ENCODE measurements at places on chromosomes 16 and 17.

GRCh38 chr17:77493238-77493820, 352.6 kb downstream of the SEC14L1 start:
- DNase-seq, result no peak

- DNase-seq, result no peak
Measured at GRCh38 chr16:80718480-80719220, 85.7 kb downstream of the CDYL2 start.

GRCh38 chr17:37713624-37714023, 31.2 kb downstream of the HNF1B start:
- no peak for DNase-seq

- no peak for DNase-seq
Measured at GRCh38 chr16:87201790-87202189, 115.4 kb downstream of the C16orf95 start.

DNA sequence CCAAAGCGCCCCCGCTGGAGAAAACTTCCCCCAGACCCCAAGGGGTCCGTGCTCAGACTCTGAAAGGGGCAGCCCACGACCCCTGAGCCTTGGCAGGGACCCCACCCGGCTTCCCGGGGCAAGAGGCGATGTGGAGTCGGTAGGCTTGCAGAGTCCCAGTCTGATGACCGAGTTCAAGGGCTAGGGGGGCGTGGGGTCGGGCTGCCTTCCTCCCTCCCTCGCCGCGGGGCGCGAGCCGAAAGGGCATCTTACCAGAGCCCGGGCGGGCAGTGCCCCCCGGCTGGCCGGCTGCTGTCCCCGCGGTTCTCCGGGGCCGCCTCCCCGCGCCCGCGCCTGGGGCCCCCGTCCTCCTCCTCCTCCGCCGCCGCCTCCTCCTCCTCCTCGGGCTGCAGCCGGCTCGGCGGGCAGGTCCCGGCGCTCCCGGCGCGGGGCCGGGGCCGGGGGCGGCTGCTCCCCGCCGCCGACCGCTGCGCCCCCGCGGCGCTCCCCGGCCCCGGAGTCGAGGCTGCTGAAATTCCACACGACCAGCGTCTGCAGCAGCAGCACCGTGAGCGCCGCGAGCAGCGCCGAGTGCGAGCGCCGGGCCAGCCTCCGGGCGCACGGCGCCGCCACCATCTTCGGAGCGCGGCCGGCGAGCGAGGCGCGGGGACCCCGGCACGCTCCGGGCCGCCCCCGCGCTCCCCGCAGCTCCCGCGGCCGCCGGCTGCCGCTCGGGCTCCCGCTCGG, 415 bp downstream of the XYLT1 start:
- DNase-seq, result peak; percentile 62

GRCh38 chr17:53088481-53088880, 734.2 kb upstream of the KIF2B start:
- DNase-seq, result no peak

DNA sequence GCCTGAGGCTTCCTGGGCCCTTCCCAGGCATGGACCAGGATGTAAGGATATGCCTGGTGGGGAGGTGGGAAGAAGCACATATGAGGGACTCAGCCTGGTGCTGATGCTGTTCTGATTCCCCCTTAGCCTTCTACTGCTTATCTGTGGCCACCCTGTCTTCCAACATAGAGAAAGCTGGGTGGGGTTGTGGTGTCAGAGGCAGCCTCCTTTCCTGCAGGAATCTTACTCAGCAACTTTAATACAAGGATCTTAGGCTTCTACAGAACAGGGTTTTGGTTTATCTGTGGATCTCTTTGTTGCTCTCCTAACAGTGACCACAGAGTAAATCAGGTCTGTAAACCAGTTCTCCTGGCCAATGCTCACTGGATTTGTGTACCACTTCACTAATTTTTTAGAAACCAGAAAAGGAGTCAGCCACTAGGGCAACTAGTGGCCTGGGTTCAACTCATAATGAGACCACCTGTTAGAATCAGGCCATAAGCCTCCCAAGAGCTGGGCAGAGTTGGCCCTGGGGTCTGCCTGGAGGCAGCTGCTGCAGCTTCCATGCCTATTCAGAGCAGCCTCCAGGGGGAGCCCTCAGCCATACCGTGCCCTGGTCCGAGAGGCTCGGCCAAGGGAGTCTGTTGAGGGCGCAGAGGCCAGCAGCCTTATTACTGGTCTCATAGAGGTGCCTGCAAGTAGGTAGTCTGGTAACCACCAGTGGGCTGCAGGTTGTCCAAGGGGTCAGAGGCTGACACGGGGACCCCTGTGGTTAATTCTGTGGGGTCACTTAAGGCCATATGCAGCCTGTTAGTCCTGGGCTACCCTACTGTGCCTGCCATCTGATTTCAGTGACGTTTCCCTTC, 7.1 kb downstream of the HAS3 start:
- peak; percentile 83 for DNase-seq

GRCh38 chr16:10629592-10629963, 49.2 kb upstream of the EMP2 start:
- DNase-seq, result no peak

DNA sequence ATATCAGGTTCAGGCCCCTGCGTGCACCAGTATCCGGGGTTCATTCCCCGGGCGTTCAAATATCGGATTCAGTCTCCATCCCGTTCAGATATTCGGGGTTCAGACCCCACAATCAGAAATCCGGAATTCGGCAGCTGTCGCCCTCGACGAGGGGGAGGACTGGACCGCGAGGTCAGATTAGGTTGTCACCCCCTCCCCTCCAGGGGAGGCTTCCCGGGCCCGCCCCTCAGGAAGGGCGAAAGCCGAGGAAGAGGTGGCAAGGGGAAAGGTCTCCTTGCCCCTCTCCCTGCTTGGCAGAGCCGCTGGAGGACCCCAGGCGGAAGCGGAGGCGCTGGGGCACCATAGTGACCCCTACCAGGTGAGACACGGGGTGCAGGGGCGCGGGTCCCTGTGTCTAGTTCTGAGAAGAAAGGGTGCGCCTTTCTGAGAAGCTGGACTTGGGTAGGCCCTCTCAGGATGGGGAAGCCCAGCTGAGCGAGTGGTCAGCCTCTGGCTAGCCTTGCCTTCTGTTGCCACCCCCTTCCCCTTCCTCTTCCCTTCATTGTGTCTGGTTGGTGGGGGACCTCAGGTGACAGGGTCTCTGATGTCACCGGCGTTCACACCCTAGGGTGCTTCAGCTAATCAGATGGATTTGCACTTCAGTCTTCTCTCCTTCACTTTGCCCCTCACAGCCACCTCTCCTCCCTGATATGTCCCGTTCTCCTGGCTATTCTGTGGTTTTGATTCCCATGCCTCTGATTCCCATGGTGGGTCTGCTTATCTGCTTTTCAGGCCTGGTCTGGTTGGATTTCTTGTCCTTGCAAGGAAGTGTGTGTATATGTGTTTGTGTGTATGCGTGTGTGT, 844 bp downstream of the TAOK2 start:
- DNase-seq, result peak; percentile 52

DNA sequence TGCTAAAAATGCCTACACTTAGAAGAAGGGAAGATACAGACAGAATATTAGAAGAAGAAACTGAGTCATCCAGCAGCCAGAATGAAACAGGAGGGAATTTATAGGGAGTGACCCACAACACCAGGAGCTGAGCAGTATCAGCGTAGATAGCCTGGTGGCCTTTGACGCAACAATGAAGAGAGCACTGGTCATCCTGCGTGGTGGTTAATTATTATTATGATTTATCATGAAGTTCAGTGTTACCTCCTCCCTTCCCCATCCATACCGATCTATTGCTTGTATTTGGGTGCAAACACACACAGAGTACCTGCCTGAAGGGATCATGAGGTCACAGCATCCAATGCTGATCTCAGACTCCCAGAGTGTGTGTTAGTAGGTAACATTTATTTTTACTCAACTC, 38.5 kb downstream of the ERCC4 start:
- no peak for DNase-seq

DNA sequence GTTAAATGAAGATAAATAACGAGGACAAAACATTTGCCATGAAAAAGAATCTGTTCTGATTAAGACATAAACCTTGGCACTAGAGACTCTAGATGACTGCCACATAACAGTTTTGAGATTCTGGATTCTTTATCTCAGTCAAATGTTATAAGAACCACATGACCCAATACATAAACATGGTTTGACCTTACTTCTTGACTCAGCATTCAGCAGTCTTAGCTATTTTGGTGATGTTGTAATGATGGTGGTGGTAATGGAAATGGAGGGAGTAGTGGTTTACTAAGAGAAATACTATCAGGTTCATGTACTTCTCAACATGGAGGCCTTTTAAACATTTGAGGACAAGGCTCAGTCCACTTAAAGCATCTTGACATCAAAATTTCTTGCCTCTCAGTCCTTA, 925.4 kb downstream of the CDH11 start:
- no peak for DNase-seq

DNA sequence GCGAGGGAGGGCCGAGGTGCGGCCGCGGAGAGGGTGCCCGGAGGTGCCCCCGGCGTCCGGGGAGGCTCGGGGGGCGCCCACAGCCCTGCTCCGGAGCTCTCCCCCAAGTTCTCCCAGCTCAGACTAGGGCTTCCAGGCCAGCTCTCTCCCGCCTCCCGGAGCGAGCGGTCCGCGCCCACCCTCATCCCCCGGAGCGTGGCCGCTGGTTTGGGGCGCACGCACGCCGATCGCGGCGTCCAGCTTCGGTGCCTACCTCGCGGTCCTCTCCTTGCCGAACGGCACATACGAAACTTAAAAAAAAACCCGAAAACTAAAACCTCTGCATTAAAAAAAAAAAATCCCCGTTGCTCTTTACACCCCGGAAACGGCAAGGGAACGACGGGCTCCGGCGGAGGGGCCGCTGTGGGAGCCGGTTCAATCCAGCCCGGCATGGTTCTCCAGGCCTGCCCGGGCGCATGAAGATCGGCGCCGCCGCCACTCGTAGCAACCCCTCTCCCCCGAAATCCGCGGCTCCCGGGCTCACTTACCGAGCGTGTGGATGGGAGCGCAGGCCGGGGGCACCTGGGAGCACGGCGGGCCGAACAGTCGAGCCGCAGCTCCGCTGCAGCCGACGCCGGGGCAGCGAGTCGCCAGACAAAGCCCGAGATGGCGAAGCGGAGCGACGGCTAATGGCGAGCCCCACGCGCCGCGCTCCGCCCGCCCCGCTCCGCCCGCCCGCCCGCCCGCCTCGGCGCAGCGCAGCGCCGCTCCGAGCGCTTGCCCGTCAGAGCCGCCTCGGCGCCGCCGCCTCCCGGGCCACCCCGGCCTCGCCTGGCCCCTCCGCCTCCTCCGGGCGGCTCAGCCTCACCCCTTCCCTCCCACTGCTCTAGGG, 973 bp upstream of the UBTF start:
- DNase-seq, result peak; percentile 76
